ENCODE measurements at places on chromosomes 1 and 21.

DNA sequence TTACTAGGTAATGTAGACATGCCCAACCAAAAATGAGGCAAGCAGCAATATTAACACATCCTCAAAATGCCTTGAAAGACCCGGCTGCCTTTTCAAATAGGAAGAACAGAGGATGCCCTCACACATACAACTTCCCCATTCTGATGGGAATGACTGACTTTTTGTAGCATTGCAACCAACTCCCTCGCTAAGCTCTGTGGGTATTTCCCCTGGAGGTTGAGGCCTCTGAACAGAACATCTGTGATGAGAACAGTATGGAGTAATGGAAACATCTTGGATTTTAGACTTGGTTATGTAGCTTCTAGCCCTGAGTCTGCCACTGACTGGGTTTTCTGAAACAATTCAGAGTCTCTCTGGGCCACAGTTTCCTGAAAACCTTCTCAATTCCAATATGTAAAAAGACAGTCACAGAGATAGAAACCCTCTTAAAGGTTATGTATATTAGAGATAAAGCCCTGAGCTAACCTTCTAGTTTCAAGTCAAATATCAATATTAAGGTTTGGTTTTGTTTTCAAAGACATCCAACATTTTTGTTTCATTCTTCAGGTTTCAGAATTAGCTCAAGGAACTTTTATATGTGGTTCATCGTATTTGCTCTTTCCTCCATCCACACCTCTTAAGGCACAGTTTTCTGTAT, 311.5 kb downstream of the SETD4 start:
- DNase-seq: no peak

GRCh38 chr1:17569200-17570139, 30.0 kb downstream of the ARHGEF10L start:
- no peak for DNase-seq

DNA sequence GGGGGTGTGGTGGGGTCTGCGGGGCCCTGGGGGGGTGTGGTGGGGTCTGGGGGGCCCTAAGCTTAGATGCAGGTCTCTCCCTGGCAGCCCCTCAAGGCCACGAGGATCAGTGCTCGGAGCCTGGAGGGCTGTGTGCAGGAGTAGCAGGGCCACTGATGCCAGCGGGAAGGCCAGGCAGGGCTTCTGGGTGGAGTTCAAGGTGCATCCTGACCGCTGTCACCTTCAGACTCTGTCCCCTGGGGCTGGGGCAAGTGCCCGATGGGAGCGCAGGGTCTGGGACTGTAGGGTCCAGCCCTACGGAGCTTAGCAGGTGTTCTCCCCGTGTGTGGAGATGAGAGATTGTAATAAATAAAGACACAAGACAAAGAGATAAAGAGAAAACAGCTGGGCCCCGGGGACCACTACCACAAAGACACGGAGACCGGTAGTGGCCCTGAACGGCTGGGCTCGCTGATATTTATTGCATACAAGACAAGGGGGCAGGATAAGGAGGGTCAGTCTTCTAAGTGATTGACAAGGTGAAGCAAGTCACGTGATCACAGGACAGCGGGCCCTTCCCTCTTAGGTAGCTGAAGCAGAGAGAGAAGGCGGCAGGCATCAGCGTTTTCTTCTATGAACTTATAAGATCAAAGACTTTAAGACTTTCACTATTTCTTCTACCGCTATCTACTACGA, 8.7 kb downstream of the RNF223 start:
- DNase-seq: no peak

DNA sequence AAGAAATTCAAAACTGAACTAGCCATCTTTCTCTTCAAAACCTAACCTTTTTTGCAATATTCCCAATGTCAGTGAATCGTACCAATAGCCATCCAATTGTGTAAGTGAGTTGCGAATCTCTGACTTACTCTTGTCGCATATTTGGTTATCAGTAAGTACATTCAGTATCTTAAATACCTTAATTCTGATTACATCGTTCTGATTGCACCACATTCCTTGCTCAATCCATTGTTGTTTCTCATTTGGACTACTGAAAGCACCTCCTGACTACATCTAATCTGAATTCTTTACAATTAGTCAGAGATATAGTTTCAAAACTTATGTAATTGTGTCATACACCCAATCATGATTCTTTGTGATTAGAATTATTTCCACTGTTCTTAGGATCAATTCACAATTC, 16.8 kb upstream of the BRINP3 start:
- no peak for DNase-seq

DNA sequence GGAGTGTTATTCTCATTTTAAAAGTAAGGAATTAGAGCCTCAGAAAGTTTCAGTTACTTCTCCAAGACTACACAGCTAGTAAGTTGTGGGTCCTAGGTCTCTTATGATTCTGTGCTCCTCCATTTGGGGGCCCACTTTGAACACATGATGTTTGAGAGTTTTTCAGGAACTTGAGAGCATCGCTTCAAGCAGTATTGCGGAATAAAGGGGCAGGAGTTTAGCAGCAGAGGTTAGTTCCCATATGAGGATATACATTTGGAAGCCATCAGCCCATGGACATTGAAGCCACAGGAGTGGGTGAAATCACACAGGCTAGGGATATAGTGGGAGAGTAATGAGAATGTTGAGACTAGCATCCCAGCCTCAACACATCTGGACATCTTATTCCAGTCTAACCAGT, 143.2 kb downstream of the RASAL2 start:
- DNase-seq: no peak

DNA sequence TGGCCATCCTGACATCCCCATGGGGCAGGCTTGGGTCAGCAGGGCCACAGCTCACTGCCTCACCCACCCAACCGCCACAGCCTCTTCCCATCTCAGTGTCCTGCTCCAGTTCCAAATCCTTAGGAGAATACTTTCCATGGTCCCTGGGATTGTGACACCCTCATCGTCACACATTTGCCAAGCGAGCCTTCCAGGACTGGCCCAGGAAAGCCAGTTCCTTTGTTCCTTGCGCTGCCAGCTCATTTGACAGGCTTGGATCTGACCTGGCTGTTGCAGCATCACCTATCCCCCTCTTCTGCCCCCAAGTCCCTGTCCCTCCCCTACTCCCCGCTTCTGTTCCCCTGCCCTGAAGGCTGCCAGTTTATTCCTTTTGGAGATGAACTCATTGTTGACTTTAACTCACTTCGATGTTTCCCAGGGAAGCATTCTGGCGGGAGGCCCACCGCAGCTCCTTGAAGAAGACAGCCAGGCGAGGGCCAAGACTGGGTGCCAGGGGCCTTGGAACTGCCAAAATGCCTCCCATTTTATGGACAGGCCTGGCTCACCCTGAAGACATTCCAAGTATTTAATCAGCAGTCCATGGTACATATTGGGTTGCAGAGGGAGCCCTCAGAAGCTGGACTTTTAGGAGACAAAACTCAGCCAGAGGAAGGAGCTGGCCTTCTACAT, 10.2 kb upstream of the GNL2 start:
- DNase-seq: no peak

DNA sequence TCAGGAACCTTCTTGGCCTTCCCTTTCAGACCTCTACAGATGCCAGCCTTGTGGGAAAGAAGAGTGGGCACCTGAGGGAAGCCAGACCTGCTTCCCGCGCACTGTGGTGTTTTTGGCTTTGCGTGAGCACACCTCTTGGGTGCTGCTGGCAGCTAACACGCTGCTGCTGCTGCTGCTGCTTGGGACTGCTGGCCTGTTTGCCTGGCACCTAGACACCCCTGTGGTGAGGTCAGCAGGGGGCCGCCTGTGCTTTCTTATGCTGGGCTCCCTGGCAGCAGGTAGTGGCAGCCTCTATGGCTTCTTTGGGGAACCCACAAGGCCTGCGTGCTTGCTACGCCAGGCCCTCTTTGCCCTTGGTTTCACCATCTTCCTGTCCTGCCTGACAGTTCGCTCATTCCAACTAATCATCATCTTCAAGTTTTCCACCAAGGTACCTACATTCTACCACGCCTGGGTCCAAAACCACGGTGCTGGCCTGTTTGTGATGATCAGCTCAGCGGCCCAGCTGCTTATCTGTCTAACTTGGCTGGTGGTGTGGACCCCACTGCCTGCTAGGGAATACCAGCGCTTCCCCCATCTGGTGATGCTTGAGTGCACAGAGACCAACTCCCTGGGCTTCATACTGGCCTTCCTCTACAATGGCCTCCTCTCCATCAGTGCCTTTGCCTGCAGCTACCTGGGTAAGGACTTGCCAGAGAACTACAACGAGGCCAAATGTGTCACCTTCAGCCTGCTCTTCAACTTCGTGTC, 995 bp upstream of the ZBTB48 start:
- no peak for DNase-seq

DNA sequence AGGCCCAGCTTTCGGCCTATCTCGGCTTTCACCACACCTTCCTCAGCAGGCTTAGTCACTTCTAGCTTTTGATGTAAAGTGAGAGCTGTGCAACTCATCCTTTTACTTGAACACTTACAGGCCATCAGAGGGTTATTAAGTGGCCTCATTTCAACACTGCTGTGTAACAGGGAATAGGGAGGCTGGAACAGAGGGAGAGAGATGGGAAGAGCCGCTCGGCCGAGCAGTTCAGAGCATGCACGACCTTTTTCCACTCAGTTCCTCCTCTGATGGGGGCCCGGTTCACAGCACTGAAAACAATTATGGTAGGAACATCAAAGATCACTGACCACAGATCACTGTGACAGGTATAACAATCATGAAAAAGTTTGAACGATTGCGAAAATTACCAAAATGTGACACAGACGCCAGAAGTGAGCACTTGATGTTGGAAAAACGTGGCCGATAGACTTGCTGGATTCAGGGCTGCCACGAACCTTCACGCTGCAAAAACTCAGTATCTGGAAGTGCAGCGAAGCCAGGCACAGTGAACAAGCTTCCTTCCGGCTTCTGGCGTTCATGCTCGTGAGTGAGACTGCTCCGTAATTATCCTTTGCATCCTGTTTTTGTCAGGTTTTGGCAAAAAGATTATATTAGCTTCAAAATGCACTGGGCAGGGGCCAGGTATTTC, 28.6 kb downstream of the AGPAT3 start:
- DNase-seq: no peak

DNA sequence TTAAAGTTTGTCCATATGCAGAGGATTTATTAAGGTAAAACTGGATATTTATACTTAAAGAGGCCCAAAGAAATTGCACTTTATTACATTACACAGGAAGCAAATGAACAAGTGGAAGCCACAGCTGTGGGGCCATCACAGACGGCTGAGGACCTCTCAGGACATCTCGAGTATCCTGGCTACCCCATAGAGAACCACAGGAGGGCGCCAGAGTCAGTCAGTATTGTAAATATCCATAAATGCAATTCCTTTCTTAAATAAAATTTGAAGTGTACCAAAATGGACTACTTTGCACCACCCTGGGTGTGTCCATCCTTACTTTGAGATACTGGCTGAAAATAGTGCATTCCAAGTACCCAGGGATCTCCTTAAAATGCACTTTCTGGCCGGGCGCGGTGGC, 257.2 kb downstream of the MRPL39 start:
- no peak for DNase-seq

GRCh38 chr21:40595806-40596205, 251.2 kb downstream of the DSCAM start:
- no peak for DNase-seq

- DNase-seq: no peak
Measured at GRCh38 chr1:26858891-26859640, 3.9 kb upstream of the SFN start.

- no peak for DNase-seq
Measured at GRCh38 chr1:59892841-59893811, 33.4 kb downstream of the CYP2J2 start.

DNA sequence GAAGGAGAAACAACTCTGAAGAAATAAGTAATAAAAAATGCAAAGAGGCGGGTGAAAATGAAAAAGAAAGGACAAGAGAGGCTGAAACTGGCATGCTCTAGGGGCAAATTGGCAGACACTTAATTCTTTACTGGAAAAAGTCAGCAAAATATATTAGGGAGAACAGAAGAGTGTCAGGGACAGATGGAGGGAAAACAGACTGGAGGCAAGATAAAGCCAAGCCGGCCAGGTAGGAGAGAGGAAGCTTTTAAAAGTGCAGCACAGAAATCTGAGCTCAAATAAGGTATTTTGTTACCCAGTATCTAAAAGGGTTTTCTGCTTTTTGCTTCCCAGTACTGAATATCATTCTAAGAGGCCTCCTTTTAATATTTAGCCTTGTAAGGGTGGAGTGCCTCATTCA, 339.3 kb downstream of the PAPPA2 start:
- DNase-seq: no peak

- DNase-seq: no peak
Measured at GRCh38 chr1:191508239-191508638, 650.0 kb upstream of the RGS18 start.

DNA sequence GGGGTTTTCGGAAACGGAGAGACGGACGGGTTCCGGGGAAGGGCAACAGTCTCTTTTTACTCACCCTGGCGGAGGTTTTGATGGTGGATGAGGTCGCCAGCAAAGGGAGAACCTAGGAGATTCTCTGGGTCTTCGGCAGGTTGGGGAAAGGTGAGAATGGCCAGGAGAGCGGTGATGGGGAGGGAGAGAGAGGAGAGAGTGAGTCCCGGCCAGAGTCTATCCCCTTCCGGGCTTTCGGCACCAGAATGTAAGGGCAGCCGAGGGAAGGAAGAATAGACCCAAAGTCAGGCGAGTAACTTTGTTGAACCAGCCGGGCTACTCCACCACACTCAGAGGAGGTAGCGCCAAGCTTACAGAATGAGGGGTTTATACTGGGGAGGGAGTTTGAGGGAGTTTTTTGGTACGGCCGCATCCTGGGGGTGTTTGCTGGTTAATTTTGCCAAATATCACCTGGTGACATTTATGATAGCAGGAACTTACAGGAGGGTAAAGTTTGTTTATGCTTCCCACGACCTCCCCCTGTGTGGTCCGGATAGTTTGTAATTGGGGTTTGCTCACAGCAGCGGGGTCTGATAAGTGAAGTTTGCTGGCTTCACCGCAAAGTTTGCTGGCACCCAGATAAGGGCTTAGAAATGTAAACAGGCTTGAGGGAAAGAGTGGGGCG, 141.1 kb upstream of the ETV3 start:
- DNase-seq: no peak

DNA sequence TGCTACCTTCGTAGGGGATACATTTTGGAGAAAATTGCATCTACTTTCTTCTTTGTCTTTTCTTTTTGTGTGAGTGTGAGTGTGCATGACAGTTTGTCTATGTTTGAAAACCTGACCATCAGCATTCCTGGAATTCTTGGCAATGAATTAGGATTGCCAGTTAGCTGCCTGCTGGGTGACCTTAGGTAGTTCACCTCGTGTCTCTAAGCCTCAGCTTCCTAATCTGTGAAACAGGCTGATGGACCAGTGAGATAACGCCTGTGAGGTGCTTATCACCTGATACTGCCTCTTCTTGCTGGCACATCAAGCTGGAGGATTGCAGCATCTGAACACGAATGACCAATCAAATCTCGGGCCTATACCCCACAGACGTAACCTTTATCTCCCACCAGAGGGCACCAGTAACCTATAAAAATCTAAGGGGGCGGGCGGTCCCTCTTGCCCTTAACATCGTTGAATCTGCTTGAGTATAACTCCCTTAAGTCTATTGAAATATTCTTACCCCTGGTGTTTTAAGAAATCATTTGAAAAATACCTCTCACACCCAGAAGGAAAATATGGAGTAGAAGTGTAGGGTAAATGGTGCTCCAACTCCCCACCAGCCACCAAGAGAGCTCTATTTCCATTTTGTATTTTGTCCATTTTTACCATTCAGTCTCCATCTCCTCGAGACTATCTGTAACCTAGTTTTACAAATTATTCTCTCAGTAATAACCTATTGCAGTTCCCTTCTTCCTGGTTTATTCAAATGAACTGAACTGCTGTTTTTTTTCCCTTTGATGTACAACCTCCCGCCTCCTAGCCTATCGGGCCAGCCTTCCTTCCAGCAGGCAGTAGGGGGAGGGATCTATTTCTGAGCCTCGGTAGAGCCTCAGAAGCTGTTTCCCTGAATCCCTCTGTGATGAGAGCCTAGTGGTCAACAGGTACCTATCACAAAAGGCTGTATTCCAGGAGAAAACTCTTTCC, 49.7 kb downstream of the MDM4 start:
- DNase-seq: peak; percentile 72
